Esophagus mucosa (tissue), 1 donor: ENCODE measurements at places on chromosomes 6 and 20. TPM values are rescaled to one million over a fixed set of nuclear protein-coding genes. Genes with fewer than 3 reads are reported as not detected.

The BLOC1S5 gene
- 6.5 TPM for total RNA-seq

The SLC52A3 gene
- total RNA-seq: 6.7 TPM

The PDE7B gene
- total RNA-seq: 0.68 TPM

The SMOC2 gene
- 1.9 TPM for total RNA-seq

The MYB gene
- total RNA-seq: 1.3 TPM

The VARS1 gene
- 79.8 TPM for total RNA-seq

The GSTA1 gene
- total RNA-seq: 1.6 TPM

The RARS2 gene
- 24.0 TPM for total RNA-seq

The HEY2 gene
- total RNA-seq: 1.6 TPM

The HLA-DQB2 gene
- 0.64 TPM for total RNA-seq

The GFRAL gene
- total RNA-seq: not detected

The CTAGE9 gene
- total RNA-seq: not detected

The PI3 gene
- total RNA-seq: 1,694 TPM

The SIRPB1 gene
- 3.5 TPM for total RNA-seq

The OOEP gene
- 0.36 TPM for total RNA-seq

The TSPO2 gene
- not detected for total RNA-seq

The HTR1B gene
- 0.08 TPM for total RNA-seq

The PREP gene
- total RNA-seq: 21.8 TPM

The SLC17A1 gene
- total RNA-seq: not detected
